Fibroblast of skin of left biceps (primary cell): ENCODE measurements at places on chromosomes 2 and 18.

GRCh38 chr2:133360190-133360589, 208.1 kb downstream of the NCKAP5 start:
- no peak for DNase-seq

- DNase-seq, result no peak
Measured at GRCh38 chr18:12011957-12012549, 30.7 kb downstream of the IMPA2 start.

- DNase-seq, result no peak
Measured at GRCh38 chr18:79942786-79943607, 8.5 kb downstream of the SLC66A2 start.

DNA sequence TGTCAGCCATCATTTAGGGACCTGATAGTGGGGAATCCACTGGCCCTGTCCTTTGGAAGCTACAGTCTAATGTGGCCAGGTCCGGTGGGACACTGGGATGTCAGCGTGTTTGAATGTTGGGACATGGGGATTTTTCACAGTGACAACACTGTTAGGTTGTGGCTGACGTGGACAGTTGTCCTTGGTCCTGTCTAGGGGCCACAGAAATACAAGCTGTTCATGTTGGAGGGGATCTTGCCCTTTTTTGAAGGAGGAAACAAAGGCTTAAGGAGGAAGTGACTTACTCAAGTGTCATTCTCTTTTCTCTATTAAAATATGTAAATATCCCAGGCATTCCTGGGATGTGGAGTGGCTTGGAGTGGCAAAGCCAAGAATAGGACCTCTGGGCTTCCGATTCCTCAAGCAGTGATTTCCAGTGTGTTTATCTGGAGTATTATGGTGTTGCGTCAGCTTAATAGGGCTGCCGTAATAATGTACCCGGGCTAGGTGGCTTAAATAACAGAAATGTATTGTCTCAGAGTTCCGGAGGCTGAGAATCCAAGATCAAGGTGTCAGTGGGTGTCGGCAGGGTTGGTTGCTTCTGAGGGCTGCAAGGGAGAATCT, 8.5 kb downstream of the ACOXL start:
- no peak for DNase-seq

DNA sequence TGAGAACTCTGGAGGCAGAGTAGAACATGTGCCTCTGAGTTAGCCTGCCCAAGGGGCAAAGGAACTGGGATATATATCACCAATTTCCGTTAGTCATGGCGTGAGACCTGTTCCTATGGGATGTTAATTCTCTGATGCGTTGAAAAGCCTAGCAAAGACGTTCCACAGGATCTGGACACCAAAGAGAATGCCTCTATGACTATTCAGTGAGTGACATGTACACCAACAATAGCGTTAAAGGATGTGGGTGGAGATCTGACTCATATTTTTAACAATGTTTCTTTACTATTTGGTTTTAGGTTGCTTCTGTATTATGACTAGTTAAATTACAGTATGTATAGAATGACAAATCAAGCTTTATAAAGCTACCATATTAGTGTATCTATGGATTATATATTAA, 320.9 kb upstream of the MC4R start:
- no peak for DNase-seq

GRCh38 chr2:2320486-2321199, 10.4 kb downstream of the MYT1L start:
- no peak for DNase-seq
